ENCODE measurements at places on chromosomes 4 and X.

GRCh38 chr4:121869841-121870822, at the start of gene BBS7:
BBS7 (minus strand) TSS chr4:121870474; CDS start chr4:121870313, 161 bp downstream.
- peak; percentile 98 for DNase-seq

GRCh38 chrX:104641176-104641575, 75.2 kb downstream of the IL1RAPL2 start:
- no peak for DNase-seq

GRCh38 chr4:140081641-140082390, 72.2 kb downstream of the MAML3 start:
- DNase-seq: no peak

DNA sequence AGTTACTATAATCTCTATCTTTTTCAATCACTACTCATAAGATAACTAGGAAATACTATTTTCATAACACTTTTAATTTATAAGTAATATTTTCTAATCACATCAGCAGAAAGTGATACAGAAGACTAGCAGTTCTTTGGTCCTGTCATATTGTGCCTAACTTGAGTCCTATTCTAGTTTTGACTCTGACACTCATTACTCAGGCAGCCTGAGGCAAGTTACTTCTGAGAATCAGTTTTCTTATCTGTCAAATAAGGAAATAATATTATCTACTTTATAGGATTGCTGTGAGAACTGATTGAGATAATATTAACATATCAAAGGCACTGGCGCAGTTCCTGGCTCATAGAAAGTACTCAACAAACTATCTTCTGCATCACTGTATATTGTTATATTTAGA, 17.8 kb downstream of the PITX2 start:
- no peak for DNase-seq

DNA sequence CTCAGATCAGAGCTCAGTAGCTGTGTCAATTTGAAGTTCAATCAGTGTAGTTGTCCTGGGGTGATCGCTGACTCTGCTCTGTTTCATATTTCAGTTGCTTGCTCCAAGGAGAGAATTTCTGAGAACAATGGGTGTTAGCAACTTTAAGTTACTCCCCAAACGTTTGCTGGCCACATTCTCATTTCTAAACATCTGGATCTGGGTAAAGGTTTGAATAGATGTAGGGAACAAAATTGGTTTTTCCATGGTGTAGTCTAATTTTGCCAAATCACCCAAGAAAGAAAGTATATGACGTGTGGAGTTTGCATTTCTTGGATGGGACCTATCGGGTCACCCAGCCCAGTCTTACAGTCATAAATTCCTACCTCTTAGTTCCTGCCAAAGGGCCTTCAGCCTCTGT, 103.7 kb downstream of the AKAP4 start:
- DNase-seq: no peak

DNA sequence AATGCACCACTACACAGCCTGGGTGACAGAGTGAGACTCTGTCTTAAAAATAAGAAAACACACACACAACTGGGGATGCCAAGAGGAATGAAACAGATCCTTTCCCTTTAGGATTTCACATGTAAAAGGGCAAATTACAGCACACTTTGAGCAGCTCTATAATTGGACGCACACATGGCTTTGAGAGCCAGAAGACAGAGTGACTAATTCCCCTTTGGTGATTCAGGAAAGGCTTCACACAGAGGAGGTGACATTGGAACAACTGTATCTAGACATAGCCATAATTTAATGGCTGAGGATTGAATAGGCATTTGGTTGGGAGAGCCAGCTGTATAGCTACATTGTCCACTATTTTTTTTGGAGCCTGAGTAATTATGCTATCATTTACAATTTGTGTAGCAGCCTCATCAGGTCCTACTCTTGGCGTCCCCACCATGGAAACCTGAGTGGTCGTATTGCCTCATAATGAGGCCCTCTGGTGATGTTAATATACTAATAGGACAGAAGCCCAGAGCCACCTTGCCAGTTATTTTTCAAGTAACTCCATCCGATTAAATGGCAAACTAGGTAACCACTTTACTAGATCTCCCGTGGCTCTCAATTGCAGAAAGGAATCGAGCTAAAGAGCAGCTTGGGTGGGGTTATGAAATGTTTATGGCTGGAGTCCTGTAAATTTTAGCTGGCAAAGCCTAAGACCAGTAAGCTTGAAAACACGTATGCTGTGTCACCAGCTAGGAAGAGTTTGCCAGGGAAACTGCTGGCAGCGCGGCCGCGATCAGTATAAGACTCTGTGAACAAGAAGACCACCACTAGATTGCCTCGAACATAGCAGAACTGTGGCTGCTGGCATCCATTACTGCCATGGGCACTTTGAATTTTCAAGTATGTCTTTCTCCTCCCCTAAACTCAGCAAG, 8.5 kb upstream of the PPEF1 start:
- DNase-seq: no peak

GRCh38 chr4:107449611-107450369, 270.2 kb downstream of the PAPSS1 start:
- DNase-seq: no peak
